Frontal cortex (tissue), 4 donors: ENCODE measurements at places on chromosomes 7 and 10.

- no peak for DNase-seq
Measured at GRCh38 chr7:132352800-132353199, 223.5 kb downstream of the PLXNA4 start.

GRCh38 chr10:6313111-6313895, 110.6 kb downstream of the PFKFB3 start:
- DNase-seq, result no peak

DNA sequence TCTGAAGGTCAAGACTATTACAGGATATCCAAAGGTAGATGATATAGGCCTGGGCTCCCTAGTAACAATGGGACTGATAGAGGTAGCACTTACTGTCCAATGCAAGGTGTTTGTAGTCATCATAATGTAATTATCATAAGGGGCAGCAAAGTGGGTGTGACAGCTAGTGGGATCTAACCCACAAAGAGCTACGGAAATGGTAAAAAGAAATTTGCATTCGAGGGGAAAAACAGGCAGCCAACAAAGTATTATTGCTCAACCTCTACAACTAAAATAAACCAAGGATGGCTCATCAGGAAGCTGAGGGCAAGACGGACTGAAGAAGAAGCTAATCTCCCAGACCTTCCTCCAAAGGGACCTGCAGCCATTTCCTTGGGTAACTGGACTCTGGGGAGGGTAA, 211.0 kb downstream of the WDR11 start:
- no peak for DNase-seq

DNA sequence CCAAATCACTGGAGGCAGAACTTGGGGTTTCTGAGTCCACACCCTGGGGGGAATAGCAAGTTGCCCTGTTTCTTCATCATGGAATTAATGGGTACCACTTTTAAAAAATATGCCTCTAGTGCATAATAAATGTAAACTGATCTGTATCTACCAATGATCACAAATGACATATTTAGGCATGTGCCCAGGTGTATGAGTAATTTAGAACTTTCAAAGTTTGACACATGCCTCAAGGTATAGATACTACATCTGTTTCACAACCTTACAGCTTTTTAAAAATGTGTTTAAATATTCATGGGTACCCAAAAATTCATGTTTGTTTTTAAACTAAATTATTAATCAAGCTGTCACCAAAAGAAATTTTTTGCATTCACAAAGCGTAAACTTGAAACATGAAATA, 226.0 kb downstream of the KIAA1217 start:
- DNase-seq, result no peak

DNA sequence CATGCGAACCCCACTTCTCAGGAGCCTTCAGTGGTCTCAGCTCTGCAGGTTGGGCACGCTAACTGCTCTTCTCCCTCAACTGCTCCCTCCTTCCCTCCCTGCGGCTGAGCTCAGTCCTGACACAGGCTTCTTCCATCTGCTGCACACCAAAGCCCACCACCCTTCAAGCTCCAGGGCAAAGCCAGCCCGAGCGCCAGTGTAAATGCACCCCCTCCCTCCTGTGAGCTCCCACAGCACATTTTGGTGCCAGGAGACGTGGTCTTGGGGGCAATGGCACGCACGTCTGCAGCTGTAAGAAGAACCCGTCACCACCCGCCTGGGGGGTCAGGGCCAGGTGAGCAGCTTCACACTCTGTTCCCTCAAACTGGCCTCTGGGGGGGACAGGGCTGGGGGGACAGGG, 15.9 kb downstream of the VIPR2 start:
- DNase-seq, result no peak

DNA sequence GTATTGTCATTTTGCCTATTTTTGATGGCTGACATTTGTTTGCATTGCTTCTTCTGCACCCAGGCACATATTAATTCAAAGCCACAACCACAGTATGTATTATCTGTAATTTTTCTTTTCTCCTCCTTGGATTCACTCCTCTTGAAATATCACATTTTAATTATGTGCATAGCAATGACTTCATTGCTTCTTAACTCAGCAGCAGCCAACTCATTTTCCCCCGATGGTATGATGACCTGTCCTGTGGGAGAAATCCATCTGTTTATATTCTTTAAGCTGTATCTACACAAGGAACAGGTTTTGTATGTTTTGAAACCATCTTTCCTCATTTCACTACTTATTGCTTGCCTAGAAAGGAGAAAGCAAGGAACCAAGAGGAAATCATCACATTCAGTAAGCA, 588.8 kb downstream of the INHBA start:
- no peak for DNase-seq

DNA sequence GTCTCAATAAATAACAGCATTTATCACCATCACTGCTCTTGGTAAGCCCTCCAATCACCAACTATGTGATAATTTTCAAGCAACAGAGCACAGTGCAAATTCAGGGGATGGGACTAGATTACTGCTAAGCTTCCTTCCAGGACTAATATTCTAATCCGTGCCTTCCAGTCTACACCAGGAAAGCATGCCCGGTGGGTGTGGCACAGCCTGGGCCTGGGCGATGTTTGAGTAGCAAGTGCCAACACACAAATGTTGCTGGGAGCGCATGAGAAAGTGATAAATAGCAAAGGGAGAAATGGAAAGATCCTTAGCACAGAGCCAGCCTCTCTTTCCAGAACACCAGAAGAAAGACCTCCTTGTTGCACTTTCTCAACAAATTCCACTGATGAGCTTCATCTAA, 13.5 kb upstream of the TM9SF3 start:
- DNase-seq, result no peak

GRCh38 chr7:129786825-129787563, 165.8 kb downstream of the UBE2H start:
- no peak for DNase-seq

DNA sequence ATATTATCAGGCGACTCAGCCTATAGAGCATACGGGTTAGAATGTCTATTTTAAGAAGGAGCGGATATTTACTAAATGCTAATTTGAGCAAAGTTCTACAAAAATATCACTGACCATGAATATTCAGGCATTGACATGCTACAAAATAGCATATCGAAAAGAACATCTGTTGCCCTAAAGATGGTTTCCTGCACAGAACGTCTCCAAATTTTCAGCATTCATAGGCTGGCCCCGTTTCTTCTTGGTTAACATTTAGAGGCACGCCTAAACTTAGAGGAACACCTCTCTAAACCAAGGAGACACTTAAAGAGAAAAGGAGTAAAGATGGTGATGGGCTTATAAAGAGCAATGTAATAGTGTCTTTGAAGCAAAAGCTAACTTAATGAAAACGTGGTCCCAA, 1.3 kb upstream of the MINPP1 start:
- no peak for DNase-seq

GRCh38 chr7:138625084-138625848, 75.9 kb downstream of the SVOPL start:
- no peak for DNase-seq
